Activated CD4-positive, alpha-beta T cell treated with anti-CD3 and anti-CD28 coated beads, Interleukin-2, amount 50 U/mL, for 4 hours (primary cell): ENCODE measurements at places on chromosomes 16 and 17.

DNA sequence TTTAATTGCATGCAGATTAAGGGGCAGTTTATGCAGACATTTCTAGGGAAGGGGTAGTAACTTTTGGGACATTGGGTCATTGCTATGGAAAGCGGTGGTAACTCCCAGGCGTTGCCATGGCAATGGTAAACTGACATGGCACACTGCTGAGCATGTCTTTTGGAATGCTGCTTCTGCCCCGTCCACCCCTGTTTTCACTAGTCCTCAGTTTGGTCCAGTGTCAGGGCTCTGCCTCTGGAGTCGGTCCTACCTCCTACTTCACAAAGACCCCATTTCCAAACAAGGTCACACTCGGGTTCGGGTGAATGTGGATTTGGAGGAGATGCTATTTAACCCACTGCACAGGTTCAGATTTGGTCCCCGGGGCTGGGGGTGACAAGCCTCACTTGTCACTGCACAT is 2.9 kb downstream of the IL34 start:
- DNase-seq, result no peak

DNA sequence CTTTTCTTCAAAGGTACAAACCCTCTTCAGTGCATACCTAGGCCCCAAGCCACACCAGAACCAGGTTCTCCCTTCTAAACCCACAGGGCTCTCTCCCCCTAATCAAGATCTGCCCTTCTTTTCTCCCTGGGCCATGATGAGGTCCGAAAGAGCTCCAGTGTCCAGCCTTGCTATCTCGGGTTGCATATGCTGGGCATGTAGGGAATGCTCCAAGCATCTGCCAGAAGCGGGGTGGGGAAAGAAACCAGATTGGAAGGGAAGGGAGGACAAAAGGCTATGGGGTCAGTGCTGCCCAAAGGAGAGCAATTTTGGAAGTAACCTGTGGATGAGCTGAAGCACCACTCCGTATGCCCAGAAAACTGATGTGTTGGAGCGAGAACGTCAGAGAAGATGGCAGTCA is 2.3 kb downstream of the CTDNEP1 start:
- DNase-seq, result no peak

GRCh38 chr16:26860506-26860905 is 206.2 kb upstream of the C16orf82 start:
- DNase-seq, result no peak

DNA sequence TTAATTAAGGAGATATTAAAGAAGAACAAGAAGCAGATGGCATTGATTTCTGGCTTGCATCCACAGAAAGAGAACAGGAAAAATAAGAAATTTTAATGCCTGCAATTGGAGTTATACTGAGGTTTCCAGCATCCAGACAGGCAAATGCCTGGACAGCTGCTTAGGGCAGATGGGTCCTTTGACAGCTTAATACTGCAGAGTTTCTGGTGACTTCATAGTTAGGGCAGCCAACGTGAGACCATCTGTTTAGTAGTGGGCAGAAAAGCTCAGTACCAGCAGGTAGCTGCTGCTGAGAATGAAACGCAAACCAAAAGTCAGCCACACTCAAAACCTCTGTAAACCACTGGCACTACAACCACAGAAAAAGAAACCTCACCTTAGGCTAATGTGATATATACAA is 109.8 kb downstream of the CDK5R1 start:
- no peak for DNase-seq

- no peak for DNase-seq
These were observed 12.8 kb upstream of the CDRT4 start for GRCh38 chr17:15480204-15480603.

GRCh38 chr17:74089869-74090464 is 113.5 kb upstream of the RPL38 start:
- DNase-seq, result no peak

DNA sequence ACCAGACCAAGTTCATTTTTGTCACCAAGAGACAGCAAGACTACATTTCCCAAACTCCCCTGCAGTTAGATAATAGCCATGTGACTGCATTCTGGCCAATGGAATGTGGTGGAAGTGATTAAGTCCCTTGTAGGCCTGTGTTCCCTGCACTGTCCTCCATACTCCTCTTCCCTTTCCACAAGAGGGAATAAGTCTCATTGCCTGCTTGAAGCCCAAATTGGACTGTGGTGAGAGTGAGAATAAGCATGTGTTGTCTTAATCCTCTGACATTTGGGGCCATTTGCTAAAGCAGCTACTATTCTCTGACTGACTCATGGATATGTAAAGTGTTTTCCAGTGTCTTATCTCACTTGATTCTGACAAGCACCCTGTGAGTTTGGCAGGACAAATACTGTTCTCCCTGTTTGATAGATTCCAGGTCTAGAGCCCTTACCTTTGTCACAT is 20.7 kb downstream of the PIK3R6 start:
- DNase-seq, result no peak

- DNase-seq, result no peak
These were observed 41.0 kb upstream of the SREBF1 start for GRCh38 chr17:17877529-17878358.

DNA sequence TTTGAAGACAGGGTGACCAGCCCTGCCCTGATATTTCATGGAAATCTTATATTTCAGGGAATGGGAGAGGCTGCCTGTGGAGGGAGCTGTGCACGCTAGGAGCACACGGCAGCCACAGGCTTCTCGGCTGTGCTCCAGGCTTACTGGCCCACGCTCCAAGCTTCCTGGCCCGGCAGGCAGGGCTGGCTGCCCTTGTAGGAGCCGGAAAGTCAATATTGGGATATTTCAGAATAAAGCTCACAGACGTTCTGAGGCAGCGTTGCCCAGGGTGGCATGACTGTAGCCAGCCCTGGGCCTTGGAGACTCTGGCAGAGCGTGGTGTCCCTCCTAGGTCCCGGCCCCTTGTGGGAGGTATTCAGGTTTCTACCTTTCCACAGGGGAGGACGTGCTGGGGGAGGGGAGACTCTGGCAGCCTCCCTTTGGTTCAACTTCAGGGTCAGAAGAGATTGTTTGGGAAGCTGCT is 95.6 kb downstream of the NPIPB11 start:
- no peak for DNase-seq

DNA sequence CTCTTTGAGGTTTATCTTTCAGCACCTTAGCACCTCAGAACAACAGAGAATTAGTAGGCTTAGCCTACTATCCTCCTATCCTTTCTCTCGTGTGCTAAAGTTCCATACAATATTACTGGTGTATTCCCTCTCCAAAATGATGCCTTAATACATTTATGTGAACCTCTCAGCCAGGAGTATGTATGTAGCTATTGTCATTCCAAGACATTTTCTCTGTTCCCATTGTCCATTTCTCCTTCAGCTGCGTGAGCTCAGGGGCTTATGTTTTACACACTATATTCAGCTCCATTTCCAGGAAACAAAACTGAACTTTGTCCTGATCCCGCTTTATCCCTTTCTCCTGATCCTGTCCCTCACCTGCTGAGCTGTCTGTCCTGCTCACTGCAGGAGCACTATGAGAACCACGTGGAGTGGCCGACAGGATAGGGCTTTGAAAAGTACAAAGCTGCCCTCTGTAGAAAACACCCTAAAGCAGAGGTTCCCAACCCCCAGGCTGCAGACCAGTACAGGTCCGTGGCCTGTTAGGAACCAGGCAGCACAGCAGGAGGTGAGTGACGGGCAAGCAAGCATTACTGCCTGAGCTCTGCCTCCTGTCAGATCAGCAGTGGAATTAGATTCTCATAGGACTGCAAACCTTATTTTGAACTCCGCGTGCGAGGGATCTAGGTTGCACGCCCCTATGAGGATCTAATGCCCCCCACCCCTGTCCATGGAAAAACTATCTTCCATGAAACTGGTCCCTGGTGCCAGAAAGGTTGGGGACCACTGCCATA is 55.7 kb downstream of the CENPV start:
- no peak for DNase-seq

DNA sequence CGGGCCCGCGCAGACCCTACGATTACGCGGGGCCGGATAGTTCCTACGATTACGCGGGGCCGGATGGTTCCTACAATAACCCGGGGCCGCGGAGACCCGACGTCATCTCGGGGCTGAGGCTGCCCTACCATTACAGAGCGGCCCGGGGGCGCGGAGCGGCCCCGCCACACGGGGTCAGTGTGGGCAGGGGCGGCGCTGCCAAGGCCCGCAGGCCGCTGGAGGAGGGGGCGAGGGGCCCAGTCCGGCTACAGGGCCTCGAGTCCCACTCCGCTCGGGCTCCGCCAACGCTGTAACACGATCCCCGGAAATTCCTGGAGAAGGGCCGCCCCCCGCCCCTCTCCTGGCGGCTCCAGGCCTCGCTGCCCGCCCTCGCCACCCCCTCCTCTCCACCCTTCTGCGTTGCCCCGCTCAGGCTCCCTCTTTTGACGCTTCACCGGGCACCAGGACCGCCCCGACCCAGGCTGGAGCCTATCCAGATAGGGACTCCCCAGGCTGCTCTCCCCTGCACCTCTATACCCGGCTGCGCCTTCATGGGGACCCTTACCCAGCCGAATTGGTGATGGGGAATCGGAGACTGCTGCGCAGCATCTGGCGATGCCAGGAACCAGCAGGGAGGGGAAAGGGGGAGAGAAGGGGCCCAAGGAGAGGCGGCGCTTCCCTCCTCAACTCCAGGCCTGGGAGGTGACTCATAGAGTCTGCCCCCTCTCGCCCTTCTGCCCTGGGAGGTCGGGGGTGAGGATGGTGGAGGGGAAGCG is at the start of gene RAB34:
Gene RAB34, minus strand, starts transcription at position 291 of the 755 bp plus-strand sequence. CDS start 602 bp downstream, outside the sequence.
- no peak for DNase-seq

DNA sequence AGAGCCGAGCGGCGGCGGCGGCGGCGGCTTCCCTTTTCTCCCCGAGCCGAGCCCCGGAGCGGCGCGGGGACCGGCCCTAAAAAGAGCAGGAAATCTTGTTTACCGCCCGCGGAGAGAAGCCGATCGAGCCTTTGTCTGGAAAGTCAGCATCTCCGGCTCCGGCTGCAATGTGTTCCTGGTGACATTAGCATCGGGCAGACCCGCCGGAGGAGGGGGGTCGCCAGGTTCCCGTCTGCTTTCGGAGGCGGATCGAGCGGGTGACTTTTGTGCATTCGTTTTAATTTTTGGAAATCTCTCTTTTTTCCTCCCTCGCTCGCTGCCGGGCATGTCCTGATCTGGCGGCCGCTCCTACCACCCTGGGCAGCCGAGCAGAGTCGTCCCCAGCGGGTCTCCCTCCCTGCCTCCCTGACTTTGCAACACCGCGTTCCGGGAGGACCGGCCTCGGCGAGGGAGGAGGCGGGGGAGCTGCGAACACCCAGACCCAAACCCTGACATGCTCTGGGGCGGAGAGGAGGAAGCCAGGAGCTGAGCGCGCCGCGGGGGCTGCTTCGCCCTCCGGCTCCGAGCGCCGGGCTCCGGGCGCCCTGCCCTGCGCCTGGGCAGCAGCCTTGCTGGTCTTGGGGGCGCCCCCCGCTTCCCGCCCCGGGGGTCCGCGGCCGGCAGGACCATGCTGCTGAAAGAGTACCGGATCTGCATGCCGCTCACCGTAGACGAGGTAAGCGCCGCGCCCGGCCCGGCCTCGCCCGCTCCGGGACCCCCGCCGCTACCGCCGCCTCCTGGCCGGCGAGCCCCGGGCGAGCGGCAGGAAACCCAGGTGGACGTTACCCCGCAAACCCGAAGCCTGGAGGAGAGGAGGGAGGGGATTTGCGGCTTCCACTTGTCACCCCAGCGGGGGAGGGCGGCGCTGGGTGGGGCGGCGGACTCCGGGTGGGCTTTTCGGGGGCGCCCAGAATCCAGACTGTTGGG is 690 bp downstream of the PITPNC1 start:
- DNase-seq, result peak; percentile 44

GRCh38 chr16:31569360-31569717 is 41.6 kb downstream of the AHSP start:
- DNase-seq, result no peak

- no peak for DNase-seq
These were observed 6.7 kb downstream of the RPRML start for GRCh38 chr17:46972346-46972745.

- peak; percentile 15 for DNase-seq
These were observed 13.1 kb downstream of the RAPGEFL1 start for GRCh38 chr17:40190197-40191021.

DNA sequence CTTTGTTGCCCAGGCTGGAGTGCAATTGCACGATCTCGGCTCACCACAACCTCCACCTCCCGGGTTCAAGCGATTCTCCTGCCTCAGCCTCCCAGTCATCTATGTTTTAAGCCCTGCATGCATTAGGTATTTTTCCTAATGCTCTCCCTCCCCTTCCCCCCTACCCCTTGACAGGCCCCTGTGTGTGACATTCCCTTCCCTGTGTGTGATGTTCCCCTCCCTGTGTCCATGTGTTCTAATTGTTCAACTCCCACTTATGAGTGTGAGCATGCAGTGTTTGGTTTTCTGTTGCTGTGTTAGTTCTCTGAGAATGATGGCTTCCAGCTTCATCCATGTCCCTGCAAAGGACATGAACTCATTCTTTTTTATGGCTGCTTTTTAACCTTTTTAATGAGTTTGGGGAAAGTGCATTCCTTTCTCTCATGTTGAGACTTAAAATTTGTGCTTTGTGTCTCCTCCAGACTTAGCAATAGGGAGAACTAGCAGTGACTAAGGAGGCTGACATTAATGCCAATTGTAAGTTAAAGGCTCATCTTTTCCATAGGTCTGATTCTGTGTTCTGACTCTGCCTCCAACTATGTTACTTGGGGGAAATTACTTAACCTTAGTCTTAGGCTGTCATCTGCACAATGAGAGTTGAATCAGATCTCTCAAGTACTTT is 17.7 kb upstream of the PHAF1 start:
- DNase-seq, result no peak

GRCh38 chr17:32755045-32755805 is 121.7 kb downstream of the MYO1D start:
- DNase-seq, result no peak

GRCh38 chr16:58020628-58021521 is 4.7 kb upstream of the MMP15 start:
- DNase-seq, result peak; percentile 62

GRCh38 chr17:48127371-48128051 is 19.9 kb downstream of the SNX11 start:
- no peak for DNase-seq

DNA sequence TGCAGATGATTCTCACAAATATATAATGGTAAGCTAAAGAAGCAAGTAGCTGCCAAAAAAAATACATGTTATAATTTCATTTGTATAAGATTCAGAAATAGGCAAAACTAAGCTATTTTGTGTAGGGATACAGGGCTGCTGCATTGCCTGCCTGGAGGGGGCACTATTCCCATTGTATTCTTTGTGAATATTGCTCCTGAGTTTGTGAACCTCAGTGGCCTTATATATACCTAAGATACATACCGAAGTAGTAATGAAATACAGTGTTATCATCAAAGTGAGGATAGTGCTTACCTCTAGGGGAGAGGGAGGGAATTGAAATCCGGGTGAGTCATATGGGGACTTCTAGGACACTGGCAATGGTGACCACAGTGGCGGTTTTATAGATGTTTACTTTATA is 53.5 kb downstream of the C17orf58 start:
- DNase-seq, result no peak

- no peak for DNase-seq
These were observed 29.7 kb upstream of the GFOD2 start for GRCh38 chr16:67748834-67749233.

DNA sequence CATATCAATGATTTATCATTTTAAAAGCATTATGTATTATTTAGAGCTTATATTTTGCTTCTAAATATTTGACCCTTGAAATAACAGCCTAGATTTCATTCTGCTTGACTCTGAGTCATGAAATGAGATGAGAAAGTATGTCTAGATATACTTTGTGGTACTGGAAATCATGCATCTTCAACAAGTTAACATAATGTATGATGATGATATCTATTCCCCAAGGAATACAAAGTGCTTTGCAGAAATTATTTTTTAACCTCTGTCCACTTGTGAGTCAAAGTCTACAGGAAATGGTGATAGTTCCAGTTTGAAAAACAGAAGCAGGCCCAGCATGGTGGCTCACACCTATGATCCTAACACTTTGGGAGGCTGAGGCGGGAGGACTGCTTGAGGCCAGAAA is 36.1 kb downstream of the GOSR1 start:
- no peak for DNase-seq
